ENCODE measurements at places on chromosomes 5 and 9. TPM values are rescaled to one million over a fixed set of nuclear protein-coding genes. Genes with fewer than 3 reads are reported as not detected.

The TAF11L10 gene
- not detected for total RNA-seq

DNA sequence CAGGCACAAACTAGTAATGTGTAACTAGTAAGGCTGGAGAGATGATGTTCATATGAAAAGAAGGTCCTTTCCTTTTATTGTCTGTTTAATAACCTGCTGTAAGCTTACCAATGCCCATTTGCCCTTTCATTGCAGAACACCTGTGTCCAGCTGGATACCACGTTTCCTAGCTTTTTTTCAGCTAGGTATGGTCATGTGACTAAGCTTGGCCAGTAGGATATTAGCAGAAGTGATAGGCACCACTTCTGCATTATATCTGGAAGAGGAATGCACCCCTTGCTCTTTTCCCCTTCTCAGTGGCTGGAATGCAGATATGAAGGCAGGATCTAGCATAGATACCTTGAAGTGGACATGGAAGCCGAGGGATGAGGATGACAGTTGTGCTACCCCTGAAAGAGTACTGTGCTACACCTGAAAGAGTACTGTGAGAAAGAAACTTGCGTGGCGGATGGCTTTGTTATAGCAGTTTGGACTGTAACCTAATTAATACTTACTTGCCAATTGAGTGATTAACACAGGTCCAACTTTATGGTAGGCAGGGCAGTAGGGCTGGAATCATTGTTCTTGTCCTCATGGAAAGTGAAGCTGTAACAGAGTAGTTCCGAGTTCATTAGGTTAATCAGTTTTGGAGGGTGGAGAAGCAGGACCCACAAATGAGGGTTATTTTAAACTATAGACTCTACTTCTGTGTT, 6.8 kb downstream of the SMIM32 start:
- peaks cover 17% of the 10 kb centered on the region for H3K27me3 ChIP-seq
- no peaks in the 10 kb centered on the region for H3K4me1 ChIP-seq
- no peak overlapping the region for H3K27ac ChIP-seq
- H3K4me3 ChIP-seq: no peak overlapping the region

The NIPAL4 gene
- total RNA-seq: 2.2 TPM

DNA sequence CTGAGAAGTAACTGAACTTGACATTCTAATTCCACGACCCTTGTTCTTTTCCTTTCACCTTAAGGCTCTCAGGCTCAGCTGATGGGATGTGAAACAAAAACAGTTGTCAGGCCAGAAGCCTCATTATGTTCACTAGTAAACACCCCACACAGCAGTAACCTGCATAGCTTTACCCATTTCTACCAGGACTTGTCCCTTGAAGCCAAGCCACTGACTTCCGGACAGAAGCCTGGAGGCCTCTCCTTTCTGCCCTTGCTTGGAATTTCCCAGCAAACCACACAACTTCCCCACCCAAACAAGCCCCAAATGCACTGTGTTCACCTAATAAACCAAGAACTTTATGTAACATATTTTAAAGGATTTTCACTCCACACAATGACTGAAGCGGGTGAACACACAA, 19.6 kb downstream of the PRUNE2 start:
- DNase-seq: no peak
- H3K36me3 ChIP-seq: no peaks in the 10 kb centered on the region
- H3K4me1 ChIP-seq: no peaks in the 10 kb centered on the region
- no peak overlapping the region for H3K27ac ChIP-seq
- no peak overlapping the region for H3K4me3 ChIP-seq

DNA sequence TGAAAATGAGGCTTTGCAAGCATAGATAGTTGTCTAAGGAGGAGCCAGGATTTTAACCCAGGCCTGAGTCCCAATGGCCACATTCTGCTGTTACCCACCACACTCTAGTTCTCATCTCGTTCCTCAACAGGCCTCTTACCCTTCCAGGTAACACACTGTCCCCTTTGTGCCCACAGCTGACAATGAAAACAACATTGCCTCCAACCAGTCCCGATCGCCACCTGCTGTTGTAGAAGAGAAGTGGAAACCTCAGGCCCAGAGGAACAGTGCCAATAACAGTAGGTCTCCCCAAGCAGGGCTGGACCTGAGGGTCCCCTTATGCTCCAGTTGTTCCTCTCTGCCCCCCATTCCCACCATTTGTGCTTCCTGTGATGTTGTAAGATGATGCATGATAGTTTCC, 30.4 kb downstream of the AMBP start:
- H3K4me1 ChIP-seq: no peaks in the 10 kb centered on the region
- H3K36me3 ChIP-seq: no peaks in the 10 kb centered on the region
- no peak overlapping the region for H3K27ac ChIP-seq
- DNase-seq: no peak
- H3K4me3 ChIP-seq: no peak overlapping the region
- peaks cover 4% of the 10 kb centered on the region for H3K27me3 ChIP-seq

GRCh38 chr9:38416461-38416860, 7.8 kb downstream of the IGFBPL1 start:
- no peaks in the 10 kb centered on the region for H3K4me1 ChIP-seq
- no peaks in the 10 kb centered on the region for H3K36me3 ChIP-seq
- no peak for DNase-seq
- no peak overlapping the region for H3K4me3 ChIP-seq

The CNTFR gene
- total RNA-seq: not detected

DNA sequence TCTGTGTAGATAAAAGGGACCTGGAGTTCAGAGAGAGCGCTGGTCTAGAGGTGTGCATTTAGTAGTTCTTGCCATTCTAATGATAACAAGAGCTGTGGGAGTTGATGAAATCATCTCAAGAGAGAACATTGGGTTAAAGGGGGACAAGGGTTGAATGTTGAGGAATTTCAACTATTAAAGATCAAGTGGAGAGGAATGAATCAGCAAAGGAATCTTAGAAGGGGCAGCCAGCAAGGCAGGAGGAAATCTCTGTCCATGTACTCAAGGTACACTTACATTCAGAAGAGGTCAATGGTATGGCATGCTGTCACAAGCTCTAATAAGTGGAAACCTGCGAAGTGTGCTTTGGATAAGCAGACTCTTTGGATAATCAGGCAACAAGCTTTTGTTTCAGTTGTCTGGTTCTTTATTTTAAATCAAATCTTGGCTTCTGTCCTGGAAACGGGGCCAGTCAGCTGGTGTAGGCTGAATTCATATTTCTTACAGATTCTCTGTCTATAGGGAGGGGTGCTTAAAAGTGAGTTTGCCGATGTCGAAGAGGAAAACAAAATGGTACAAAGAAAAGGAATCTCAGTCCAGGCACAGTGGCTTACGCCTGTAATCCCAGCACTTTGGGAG, 320.5 kb upstream of the CD180 start:
- H3K27me3 ChIP-seq: peaks cover 3% of the 10 kb centered on the region
- no peak overlapping the region for H3K27ac ChIP-seq
- no peak for DNase-seq
